ENCODE measurements at places on chromosomes 7 and 10.

DNA sequence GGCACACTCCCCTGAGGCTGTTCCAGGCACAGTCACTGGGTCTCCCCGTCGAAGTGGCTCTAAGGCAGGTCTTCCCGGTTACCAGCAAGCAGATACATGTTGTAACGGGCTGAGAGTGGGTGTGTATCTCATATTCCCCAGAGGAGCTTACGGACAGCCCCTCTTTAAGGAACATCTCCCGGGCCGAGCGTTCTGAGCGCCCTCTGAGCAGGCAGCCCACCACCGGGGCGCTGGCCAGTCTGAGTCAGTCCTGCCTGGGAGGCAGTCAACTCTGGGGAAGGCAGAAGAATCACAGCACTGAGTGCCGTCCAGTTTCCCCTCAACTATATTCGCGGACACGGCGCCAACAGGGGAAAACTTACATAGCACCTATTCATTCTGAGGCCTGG lies 117.4 kb downstream of the LHPP start:
- DNase-seq = no peak

DNA sequence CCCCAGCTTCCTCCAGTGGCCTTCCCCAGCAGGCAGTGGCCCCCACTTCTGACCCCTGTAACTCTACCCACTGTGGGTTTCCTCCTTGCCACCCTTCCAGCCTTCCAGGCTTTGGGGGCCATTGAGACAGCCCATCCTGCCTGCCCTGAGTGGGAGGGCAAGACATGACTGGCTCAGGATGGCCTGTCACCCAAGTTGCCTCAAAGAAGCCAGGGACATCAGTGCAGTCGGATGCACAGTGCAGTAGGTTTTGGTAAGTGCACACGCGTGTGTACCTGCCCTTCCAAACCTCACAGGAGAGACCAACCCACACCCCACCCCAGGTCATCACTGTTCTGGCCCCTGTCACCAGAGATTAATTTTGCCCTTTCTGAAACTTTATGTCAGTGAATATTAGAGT lies 22.7 kb downstream of the ZMIZ2 start:
- DNase-seq = no peak

DNA sequence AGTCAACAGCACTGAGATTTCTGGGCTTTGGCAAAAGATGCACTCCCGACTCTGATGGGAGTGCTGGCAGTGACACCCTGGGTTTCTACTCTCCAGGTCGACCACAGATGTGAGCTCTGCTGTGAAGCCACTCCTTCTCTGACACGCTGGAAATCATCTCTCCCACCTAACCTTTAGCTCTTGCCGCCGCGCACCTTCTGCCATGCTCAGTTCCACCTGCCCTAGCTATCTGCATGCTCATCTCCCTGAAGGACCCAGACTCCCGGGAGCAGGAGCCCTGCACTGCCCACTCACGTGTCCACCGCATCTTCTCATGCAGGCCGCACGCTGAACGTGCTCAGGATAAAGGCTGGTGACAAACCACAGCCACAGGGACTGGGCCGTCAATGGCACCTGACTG lies 174.8 kb downstream of the TNS3 start:
- DNase-seq = no peak

- DNase-seq = no peak
Observed at GRCh38 chr7:102454468-102454867, 10.2 kb downstream of the ALKBH4 start.

GRCh38 chr7:91462316-91462715 lies 198.1 kb downstream of the FZD1 start:
- DNase-seq = no peak

DNA sequence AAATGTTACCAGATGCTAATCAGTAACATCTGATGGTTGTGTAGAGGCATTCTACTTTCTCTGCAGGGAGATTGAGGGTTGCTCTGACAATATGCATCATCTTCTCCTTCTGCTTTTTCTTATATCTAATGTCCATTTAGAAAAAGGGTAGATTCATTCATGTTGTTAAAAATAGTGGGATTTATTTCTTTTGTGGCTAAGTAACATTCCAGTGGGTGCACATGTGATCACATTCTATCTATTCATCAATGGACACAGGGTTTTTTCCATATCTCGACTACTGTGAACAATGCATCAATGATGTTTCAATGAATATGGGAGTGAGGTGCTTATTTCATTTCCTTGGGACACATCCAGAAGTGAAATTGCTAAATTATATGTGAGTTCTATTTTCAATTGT lies 103.9 kb downstream of the CRPPA start:
- no peak for DNase-seq

- no peak for DNase-seq
Observed at GRCh38 chr10:17479822-17480221, 25.4 kb upstream of the ST8SIA6 start.

- no peak for DNase-seq
Observed at GRCh38 chr7:129462420-129462819, 28.2 kb downstream of the STRIP2 start.

DNA sequence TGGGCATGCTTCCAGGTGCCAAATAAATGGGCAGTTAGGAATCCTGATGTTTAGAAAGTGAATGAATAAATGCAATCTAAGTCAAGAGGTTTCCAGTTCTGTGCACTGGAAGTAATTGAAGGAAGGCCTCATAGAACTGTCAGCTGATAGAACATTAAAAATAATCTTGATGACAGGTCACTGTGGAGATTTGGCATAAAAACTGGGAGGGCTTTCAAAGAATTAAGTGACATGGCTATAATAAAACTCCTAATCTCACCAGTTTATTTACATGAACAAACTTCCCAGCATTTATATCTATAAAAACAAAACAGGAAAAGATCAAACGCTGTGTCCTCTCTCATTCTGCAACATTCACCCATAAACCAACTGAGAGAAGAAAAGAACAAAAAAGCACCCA lies 170.5 kb downstream of the SLIT1 start:
- DNase-seq = no peak

- DNase-seq = no peak
Observed at GRCh38 chr7:43242628-43243255, 130.3 kb downstream of the HECW1 start.

DNA sequence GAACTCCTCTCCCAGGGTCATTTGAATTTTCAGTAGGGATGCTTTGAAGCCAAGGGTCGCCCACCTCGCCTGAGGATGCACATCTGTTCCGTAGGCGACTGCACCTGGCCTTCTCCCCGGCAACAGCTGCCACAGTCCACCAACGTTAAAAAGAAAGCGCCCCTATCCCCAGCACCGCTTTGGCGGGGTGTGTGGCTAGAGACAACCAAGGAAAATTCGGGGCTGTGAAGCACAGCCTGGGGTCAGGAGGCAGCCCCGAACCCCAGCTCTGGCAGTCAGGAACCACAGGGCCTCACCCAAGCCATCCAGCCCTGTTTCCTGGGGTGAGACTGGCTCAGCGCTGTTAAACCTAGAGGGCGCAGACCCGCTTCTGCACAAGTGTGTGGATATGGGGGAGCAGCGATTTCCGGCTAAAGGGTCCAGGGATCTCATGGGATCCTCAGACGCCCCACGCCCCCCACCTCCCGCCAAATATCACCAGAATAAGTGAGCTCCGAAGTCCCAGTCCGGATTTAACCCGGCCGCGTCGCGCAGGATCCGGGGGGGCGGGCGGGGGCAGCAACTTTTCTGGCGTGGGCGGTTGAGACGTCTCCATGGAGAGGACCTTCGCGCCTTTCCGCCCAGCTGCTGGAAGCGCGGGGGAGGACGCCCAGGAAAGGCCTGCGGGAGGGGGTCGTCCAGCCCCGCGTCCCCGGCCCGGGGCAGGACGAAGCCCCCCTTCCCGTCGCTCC lies 822 bp downstream of the ZC3HAV1L start:
- DNase-seq = peak; percentile 34

- DNase-seq = no peak
Observed at GRCh38 chr10:29239569-29240472, 49.0 kb upstream of the LYZL1 start.

GRCh38 chr10:52959810-52960209 lies 187.2 kb upstream of the MBL2 start:
- no peak for DNase-seq

- no peak for DNase-seq
Observed at GRCh38 chr10:12056748-12057147, 12.0 kb upstream of the DHTKD1 start.

- no peak for DNase-seq
Observed at GRCh38 chr10:4835494-4835918, 9.5 kb downstream of the AKR1E2 start.

DNA sequence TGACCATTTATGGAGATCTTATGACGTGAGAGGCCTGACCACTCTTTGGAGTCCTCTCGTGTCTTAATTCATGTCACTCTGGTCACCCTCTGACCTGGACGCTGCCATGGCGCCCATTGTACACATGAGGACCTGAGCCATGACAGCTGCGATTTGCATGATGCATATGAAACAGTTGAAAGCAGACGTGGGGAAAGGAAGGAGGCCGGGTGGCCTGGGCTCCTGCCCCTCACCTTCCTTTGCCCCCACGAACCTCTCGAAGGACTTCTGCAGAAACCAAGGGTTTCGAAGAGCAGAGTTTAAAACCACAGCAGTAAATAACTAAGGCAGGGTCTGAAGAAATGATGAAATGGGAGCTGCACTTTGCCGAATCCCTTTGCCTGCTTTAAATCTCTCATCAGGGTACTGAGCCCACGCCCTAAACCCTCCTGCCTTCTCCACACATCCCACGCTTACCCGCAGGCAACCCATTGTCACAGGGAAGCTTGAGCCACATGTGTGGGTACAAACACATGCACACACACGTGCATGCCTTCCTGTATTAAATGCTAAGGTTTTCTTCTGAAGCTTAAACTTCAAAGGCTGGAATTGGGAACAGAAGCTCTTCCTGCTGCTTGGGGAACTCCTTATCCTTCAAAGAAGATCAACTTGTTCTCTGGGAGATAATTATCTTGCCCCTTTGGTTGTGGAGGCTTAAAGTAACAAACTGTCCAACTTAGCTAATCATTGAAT lies 11.7 kb upstream of the CALML3 start:
- DNase-seq = no peak

DNA sequence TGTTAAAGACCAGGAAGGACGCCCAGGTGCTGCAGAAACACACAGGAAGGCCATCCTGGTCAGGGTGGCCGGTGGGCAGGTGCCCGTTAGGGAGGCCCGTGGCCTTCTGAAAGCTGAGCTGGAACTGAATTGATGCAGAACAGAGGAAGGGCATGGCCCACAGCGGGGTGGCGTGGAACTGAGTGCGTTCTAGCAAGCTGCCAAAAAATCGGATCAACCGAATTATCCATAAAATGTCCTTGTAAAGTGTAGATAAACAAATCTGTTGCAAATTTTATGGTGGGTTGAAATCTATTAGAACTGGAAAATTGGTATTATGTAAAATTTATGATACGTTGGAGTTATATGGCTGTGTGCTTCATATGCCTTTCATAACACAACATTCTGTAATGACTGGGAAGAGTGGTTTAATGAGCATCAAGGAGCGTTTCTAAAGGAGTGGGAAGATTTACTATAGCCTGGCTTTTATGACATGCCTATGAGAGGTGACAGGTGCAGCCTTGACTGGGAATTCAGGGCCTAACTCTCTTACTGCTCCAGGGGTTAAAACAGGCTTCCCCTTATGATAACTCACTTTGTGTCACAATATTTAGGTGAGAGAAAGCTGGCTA lies 108.1 kb downstream of the GPR26 start:
- no peak for DNase-seq

GRCh38 chr10:115895166-115895565 lies 377.8 kb downstream of the GFRA1 start:
- no peak for DNase-seq

- no peak for DNase-seq
Observed at GRCh38 chr7:24152356-24152755, 131.6 kb upstream of the NPY start.

GRCh38 chr10:63561341-63561740 lies 40.1 kb downstream of the REEP3 start:
- no peak for DNase-seq

DNA sequence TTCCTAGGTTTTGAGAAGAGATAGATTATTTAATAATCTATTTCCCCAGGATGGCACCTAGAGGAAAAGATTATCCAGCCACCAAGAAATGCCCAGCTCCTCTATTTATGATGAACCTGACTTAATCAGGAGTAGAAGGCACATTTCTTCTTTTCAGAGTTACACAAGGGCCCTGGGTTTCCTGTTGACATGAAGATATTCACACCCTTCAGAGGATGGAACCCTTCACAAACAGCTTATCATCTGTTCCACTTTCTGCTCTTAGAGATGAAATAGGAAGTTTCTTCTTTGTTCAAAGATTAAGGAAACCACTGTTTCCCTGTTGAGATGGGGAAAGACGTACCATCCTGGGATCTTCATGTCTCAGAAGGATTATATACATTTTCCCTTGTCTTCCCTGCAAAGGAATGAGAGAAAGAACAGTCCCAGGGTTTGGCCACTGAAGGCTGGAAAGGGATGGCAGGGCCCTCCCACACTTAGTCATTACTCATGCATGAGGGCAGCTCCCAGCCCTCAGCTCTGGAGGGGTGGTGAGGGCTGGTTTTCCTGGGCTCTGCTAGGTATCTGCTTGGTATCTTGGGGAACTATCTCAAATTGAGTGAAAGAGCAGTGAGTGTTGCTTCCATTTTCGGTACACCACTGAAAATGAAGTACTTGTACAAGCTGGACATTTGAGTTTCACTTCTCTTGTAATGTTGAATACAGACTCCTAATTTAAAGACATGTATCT lies 64.0 kb downstream of the MTPAP start:
- no peak for DNase-seq

DNA sequence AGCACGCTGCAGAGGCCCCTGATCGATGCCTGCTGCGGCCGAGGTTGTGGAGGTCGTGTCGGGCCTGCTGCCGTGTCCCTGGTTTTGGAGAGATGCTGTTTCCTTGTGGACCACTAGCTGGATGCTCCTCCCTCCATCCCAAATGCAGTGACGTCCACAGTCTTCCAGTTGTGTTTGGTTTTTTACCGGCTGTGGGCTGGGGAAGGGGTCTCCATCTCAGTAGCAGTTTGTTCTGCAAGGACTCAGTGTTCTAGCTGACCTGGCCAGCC lies 143.0 kb upstream of the SHH start:
- DNase-seq = no peak

- no peak for DNase-seq
Observed at GRCh38 chr7:84354866-84355265, 160.3 kb upstream of the SEMA3A start.

GRCh38 chr10:2926918-2927660 lies 140.3 kb upstream of the PFKP start:
- no peak for DNase-seq

GRCh38 chr7:102908676-102909075 lies 4.1 kb upstream of the LRRC17 start:
- DNase-seq = no peak

GRCh38 chr10:110179220-110179619 lies 28.2 kb upstream of the MXI1 start:
- DNase-seq = no peak

- no peak for DNase-seq
Observed at GRCh38 chr7:40826411-40827221, 691.8 kb downstream of the SUGCT start.

GRCh38 chr10:57303566-57303965 lies 942.5 kb upstream of the ZWINT start:
- no peak for DNase-seq

DNA sequence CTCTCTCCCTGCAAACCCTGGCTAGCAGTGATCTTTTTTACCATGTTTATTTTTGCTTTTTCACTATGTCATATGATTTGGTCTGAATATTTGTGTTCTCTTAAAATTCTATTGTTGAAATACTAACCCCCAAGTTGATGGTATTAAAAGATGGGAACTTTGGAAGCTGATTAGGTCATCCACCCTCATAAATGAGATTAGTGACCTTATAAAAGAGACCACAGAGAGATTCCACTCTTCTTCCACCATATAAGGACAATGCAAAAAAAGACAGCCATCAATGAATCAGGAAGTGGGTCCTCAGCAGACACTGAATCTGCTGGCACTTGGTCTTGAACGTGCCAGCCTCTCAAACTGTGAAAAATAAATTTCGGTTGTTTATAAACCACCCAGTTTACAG lies 112.8 kb upstream of the KCND2 start:
- no peak for DNase-seq

Data from activated naive CD4-positive, alpha-beta T cell treated with Interleukin-2 at 50 U/mL for 16 hours (primary cell).